ENCODE measurements at places on chromosomes 7 and 10.

DNA sequence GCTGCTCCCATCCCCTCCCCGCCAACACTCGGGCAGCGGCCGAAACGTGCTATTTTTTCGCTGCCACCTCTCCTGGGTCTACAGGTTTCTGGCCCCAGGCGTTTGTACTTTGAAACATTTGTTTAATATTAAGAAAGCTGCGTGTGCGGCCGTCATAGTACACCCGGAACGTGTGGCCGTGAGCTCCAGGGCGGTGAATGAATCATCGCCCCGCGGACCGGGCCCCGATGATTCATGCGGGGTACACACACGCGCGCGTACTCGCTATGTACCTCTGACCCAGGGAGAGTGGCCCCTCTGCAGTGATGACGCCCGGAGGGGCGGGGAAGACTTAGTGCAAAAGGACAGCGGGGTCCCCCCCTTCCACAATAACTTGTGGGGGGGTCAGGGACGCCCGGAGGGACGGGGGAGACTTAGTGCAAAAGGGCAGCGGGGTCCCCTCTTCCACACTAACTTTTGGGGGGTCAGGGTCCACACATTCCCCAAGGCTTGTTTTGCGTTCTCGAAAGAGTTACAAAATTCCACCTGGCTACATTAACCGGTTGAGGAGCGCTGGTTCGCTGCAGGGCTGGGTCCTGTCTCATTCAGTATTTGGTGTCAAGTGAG is 56.5 kb upstream of the PCGF5 start:
- peak; percentile 53 for DNase-seq

GRCh38 chr10:35492386-35493195 is 112.5 kb upstream of the GJD4 start:
- DNase-seq = no peak

GRCh38 chr10:79376078-79376628 is 28.9 kb downstream of the PPIF start:
- DNase-seq = no peak

- no peak for DNase-seq
These were observed 52.7 kb downstream of the FIGNL1 start for GRCh38 chr7:50397320-50397970.

- DNase-seq = no peak
These were observed 5.8 kb upstream of the CLDN4 start for GRCh38 chr7:73824986-73825385.

DNA sequence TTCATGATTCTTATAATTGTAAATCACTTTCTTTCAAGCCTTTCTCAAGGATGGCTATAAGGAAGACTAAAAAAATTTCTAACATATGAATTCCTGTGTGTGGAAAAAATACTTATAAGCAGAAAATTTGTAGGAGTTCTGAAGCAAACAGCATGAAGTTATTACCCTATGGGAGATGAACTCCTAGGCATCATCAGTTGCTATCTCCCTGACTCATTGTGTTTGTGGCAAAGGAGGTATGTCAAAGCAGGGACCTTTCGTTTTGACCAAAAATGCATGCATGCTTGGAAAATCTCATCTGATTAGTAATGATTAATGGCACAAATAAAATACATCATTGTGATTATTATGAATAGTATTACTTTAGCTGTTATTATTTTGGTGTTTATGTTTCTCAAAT is 59.4 kb downstream of the CALCR start:
- DNase-seq = no peak

- no peak for DNase-seq
These were observed 157.9 kb upstream of the CSTF2T start for GRCh38 chr10:51857305-51857704.

Data from hematopoietic multipotent progenitor cell treated with erythropoietin and hydrocortisone succinate and interleukin-3 and kit ligand, for 15 days (in vitro differentiated cells).